B cell (primary cell): ENCODE measurements at places on chromosomes 11 and 22.

- H3K4me3 ChIP-seq = no peak overlapping the region
- no peak overlapping the region for H3K27ac ChIP-seq
- DNase-seq = no peak
- H3K36me3 ChIP-seq = no peaks in the 10 kb centered on the region
These were observed 100.6 kb downstream of the MORC2 start for GRCh38 chr22:30867746-30868662.

GRCh38 chr11:119015054-119015611 is 3.0 kb downstream of the RPS25 start:
- H3K27ac ChIP-seq = no peak overlapping the region
- peaks cover 58% of the 10 kb centered on the region for H3K36me3 ChIP-seq
- H3K4me3 ChIP-seq = no peak overlapping the region
- no peaks in the 10 kb centered on the region for H3K27me3 ChIP-seq

DNA sequence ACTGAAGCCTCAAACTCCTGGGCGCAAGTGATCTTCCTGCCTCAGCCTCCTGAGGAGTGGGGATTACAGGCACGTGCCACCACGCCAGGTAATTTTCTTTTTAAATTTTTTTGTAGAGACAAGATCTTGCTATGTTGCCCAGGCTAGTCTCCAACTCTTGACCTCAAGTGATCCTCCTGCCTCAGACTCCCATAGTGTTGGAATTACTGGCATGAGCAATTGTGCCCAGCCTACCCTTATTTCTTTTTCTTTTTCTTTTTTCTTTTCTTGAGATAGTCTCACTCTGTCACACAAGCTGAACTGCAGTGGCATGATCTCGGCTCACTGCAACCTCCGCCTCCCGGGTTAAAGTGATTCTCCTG is 63.9 kb downstream of the AAMDC start:
- no peak overlapping the region for H3K4me3 ChIP-seq
- no peaks in the 10 kb centered on the region for H3K27me3 ChIP-seq
- H3K27ac ChIP-seq = no peak overlapping the region
- H3K36me3 ChIP-seq = peaks cover 10% of the 10 kb centered on the region
- no peak for DNase-seq
- peaks cover 2% of the 10 kb centered on the region for H3K4me1 ChIP-seq

GRCh38 chr11:35007277-35007676 is 90.9 kb downstream of the PDHX start:
- H3K27ac ChIP-seq = no peak overlapping the region
- no peak for DNase-seq
- H3K4me3 ChIP-seq = no peak overlapping the region
- peaks cover 8% of the 10 kb centered on the region for H3K4me1 ChIP-seq
- H3K36me3 ChIP-seq = no peaks in the 10 kb centered on the region

GRCh38 chr11:118615976-118616371 is 8.6 kb downstream of the PHLDB1 start:
- H3K27ac ChIP-seq = no peak overlapping the region
- DNase-seq = no peak
- no peak overlapping the region for H3K4me3 ChIP-seq
- H3K27me3 ChIP-seq = no peaks in the 10 kb centered on the region
- peaks cover 8% of the 10 kb centered on the region for H3K4me1 ChIP-seq
- H3K36me3 ChIP-seq = no peaks in the 10 kb centered on the region

DNA sequence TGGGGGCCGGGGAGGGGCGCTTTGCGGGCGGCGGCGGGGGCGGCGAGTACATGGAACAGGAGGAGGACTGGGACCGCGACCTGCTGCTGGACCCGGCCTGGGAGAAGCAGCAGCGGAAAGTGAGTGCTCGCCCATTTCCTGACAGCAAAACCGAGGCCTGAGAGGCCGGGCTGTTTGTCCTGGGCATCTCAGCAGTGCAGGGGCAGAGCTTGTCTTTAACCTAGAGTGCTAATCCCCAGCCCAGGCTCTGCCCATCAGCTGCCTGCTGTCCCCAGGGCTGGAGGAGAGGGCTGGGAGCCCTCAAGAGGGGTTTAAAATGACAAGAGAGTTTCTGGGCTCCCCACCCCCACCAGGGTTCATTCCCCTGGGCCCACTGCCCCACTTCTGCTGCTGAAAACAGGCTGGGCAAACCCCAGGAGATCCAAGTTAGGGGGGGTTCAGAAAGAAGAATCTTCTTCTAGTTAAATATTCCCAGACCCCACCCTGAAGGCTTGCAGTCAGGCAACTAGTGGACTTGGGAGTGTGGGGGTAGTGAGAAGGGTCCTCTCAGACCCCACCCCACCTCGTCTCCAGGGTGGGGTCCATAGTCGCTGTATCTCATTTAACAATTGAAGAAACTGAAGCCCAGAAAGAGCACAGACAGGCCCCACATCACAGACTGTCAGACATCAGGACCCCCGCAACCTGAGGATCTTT is 411 bp downstream of the ACTN3 start:
- H3K4me1 ChIP-seq = peaks cover 34% of the 10 kb centered on the region
- H3K27me3 ChIP-seq = no peaks in the 10 kb centered on the region
- H3K4me3 ChIP-seq = peak overlapping the region; percentile 84
- no peaks in the 10 kb centered on the region for H3K36me3 ChIP-seq

DNA sequence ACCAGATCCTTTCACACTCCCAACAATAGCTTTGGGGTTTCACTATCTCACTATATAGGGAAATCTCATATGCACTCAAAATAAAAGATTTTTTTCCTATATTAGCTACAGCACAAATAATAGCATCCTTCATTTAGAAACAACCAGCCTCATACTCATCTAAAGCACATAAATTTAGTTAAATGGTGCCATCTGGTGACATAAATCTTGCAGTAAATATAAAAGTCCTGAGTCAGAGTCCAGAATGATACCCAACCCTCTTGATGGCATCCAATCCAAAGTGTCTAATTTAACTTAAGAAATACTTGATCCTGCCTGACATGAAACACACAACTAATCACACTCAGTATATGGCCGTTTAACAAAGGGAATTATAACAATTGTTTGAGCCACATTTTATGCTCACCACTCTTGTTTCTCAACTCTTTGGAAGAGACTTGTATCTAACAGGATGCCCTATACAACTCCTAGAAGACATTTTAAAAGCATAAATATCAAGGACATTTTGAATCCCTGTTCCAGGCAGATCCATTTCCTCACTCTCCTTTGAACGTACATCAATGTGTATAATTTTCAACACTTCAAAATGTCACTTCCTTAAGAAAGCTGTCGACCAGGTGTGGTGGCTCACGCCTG is 36.2 kb downstream of the DLG2 start:
- no peaks in the 10 kb centered on the region for H3K27me3 ChIP-seq
- no peaks in the 10 kb centered on the region for H3K4me1 ChIP-seq
- no peak overlapping the region for H3K4me3 ChIP-seq
- H3K36me3 ChIP-seq = no peaks in the 10 kb centered on the region
- peak; percentile 44 for DNase-seq

DNA sequence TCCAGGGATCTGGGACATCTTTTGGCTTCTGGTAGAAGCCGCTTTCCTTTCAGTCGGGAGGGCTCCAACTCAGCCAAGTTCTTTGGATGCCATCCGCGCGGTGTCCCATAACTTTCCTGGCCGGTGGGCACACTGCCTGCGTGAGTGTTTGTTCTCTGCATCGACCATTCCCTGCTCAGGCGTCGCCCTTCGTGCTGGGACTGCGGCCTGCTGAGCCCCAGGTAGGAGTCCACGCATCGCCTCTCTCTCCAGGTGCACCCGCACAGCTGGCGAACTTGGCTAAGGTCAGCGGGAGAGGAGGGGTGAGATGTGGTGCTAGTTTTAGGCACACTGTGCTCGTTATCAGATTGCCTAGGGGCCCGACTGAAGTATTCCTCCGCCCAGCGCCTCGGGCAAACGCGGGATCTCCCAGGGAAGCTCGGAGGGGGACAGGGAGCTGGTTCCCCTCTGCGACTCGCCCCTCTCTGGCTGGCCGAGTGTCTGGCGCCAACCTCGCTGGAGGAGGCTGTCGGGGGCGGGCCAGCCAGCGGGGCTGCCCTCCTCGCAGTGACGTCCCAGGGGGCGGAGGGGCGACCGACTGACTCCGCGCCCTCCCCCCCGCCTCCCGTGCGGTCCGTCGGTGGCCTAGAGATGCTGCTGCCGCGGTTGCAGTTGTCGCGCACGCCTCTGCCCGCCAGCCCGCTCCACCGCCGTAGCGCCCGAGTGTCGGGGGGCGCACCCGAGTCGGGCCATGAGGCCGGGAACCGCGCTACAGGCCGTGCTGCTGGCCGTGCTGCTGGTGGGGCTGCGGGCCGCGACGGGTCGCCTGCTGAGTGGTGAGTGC is at the start of gene LAYN:
TSS of gene LAYN (plus strand) at position 607 of the 823 bp plus-strand sequence. CDS start at position 731, 124 bp downstream.
- H3K36me3 ChIP-seq = no peaks in the 10 kb centered on the region
- DNase-seq = peak; percentile 46
- H3K4me3 ChIP-seq = peak within 1 kb of the TSS; percentile 45
- H3K27me3 ChIP-seq = peaks cover 39% of the 10 kb centered on the region
- peaks cover 20% of the 10 kb centered on the region for H3K4me1 ChIP-seq
- no peak within 1 kb of the TSS for H3K27ac ChIP-seq

- no peaks in the 10 kb centered on the region for H3K36me3 ChIP-seq
- H3K4me1 ChIP-seq = peaks cover 20% of the 10 kb centered on the region
- no peak for DNase-seq
- H3K4me3 ChIP-seq = no peak overlapping the region
These were observed 25.1 kb upstream of the FXYD6 start for GRCh38 chr11:117901601-117902000.

- no peaks in the 10 kb centered on the region for H3K36me3 ChIP-seq
- peak overlapping the region; percentile 60 for H3K4me3 ChIP-seq
- peaks cover 5% of the 10 kb centered on the region for H3K27me3 ChIP-seq
- H3K27ac ChIP-seq = no peak overlapping the region
- H3K4me1 ChIP-seq = peaks cover 11% of the 10 kb centered on the region
- peak; percentile 46 for DNase-seq
These were observed 480 bp downstream of the PLEKHA7 start for GRCh38 chr11:17013548-17014320.

- peak overlapping the region; percentile 13 for H3K27ac ChIP-seq
- H3K4me3 ChIP-seq = no peak overlapping the region
- DNase-seq = peak; percentile 50
- no peaks in the 10 kb centered on the region for H3K36me3 ChIP-seq
These were observed 27.6 kb downstream of the PLEKHA7 start for GRCh38 chr11:16986434-16987204.

GRCh38 chr22:41848468-41848867 is 15.6 kb downstream of the SREBF2 start:
- no peak overlapping the region for H3K27ac ChIP-seq
- no peaks in the 10 kb centered on the region for H3K36me3 ChIP-seq
- H3K4me3 ChIP-seq = no peak overlapping the region
- peaks cover 49% of the 10 kb centered on the region for H3K4me1 ChIP-seq
- no peak for DNase-seq

DNA sequence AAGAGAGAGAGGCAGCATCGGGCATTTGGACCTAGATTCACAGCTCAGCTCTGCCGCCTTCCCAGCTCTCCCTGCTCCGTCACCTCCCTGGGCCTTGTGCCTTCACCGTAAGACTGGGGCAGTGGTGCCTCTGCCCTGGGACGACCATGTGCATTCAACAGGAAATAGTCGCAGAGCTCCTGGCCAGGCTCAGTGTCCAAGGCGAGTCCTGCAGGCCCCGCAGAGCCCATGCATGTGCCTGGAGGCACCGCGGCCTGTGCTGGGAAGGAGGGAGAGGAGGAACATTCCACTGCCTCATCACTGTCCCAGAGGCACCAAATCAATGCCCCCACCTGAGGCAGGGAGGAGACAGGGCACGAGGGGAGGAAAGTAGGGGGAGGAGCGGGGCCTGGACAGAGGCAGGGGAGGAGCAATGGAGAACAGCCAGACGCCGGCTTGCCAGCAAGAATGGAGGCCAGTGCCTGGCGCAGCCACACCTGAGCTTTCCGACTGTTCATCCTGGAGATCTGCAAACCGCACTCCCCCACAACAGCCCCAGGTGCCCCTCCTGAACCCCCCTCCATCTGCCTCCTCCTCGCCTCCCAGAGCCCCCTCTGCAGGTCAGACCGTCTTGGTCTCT is 74.4 kb upstream of the PRR5 start:
- H3K4me3 ChIP-seq = no peak overlapping the region
- no peak for DNase-seq
- no peaks in the 10 kb centered on the region for H3K4me1 ChIP-seq
- H3K27ac ChIP-seq = no peak overlapping the region
- H3K27me3 ChIP-seq = no peaks in the 10 kb centered on the region

DNA sequence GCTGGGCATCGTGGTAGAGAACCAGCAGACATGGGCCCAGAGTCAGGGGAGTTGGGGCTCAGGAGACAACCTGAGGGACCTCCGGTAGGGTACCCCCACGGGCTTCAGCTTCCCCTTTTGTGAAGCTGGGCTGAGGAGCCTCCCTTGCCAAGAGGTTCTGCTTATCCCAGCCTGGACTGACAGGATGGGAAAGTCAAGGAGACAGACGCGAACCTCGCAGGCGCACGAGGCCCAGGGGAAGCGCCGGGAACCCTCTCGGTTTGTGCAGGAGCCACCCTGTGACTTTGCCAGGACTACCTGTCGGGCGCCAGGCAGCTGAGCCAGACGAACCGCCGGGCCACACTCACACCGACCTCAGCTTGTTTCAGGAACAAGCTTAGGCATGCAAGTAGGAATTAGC is 566.1 kb downstream of the BRD1 start:
- H3K4me3 ChIP-seq = no peak overlapping the region
- DNase-seq = no peak
- H3K36me3 ChIP-seq = no peaks in the 10 kb centered on the region
- no peaks in the 10 kb centered on the region for H3K4me1 ChIP-seq
- no peaks in the 10 kb centered on the region for H3K27me3 ChIP-seq
- H3K27ac ChIP-seq = no peak overlapping the region

DNA sequence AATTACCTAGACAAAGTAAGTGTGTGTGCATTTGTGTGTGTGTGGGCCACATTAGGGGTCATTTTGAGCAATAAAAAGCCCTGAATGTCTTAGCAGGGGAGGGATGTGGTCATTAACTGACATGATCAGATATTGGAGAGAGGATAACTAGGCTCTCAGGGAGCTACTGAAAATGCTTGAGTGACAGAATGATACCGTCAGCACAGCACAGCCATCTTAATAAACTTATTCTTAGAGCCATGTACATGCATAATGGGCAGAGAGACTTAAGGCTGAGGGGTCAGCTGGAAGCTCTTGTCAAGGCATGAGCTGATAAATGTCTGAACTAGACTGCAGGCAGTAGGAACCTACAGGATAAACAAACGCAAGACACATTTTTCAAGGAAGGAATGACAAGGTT is 239.1 kb upstream of the NCAM1 start:
- no peaks in the 10 kb centered on the region for H3K4me1 ChIP-seq
- H3K27me3 ChIP-seq = no peaks in the 10 kb centered on the region
- H3K36me3 ChIP-seq = no peaks in the 10 kb centered on the region
- no peak for DNase-seq
- H3K4me3 ChIP-seq = no peak overlapping the region
- H3K27ac ChIP-seq = no peak overlapping the region

GRCh38 chr11:119474682-119475596 is 52.0 kb upstream of the THY1 start:
- no peaks in the 10 kb centered on the region for H3K27me3 ChIP-seq
- H3K36me3 ChIP-seq = no peaks in the 10 kb centered on the region
- no peak overlapping the region for H3K27ac ChIP-seq
- peak; percentile 59 for DNase-seq

GRCh38 chr11:66956689-66957290 is 1.4 kb downstream of the PC start:
- no peak overlapping the region for H3K27ac ChIP-seq
- no peaks in the 10 kb centered on the region for H3K27me3 ChIP-seq
- H3K4me1 ChIP-seq = peaks cover 12% of the 10 kb centered on the region
- H3K4me3 ChIP-seq = no peak overlapping the region
